H4 (cell line): ENCODE measurements at places on chromosomes 12 and 14.

- no peak for DNase-seq
Measured at GRCh38 chr14:51786227-51786626, 74.2 kb upstream of the GNG2 start.

- DNase-seq = peak; percentile 43
Measured at GRCh38 chr14:65949711-65950516, 536.3 kb upstream of the CCDC196 start.

GRCh38 chr14:84770030-84770429, 759.9 kb upstream of the FLRT2 start:
- no peak for DNase-seq

DNA sequence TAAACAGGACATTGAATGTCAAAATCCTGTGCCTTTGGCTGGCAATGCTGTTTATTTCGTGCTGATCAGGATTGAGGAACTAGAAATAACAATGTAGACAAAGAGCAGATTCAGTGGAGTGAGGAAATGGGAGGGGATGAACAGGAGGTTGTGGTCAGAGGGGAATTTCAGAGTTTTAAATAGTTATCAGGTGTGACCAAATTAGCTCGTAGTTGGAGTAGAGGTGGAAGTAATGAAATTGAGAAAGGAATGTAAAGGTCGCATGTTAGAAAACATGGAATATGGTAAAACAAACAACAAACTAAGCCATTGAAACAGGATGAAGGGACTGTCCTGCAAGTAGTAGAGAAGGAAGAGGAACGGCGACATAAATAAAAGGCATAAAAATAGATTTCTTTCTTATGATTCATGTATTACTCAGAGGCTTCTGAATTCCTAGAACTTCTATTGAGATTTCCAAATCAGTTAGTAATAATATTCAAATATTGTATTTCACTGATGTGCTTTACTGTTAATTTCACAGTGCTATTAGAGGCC, 9.5 kb upstream of the SAV1 start:
- DNase-seq = peak; percentile 17

DNA sequence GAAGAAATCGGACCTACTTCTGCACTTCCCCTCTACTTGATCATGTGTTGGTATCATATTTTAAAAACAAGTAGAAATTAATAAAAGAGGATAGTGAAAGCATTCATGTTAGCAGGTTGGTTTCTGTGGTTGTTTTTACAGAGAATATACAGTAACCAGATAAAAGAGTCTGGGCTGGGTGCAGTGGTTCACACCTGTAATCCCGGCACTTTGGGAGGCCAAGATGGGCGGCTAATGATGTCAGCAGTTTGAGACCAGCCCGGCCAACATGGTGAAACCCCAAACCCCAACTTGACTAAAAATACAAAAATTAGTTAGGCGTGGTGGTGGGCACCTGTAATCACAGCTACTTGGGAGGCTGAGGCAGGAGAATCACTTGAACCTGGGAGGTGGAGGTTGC, 55.9 kb downstream of the LRP6 start:
- DNase-seq = no peak

DNA sequence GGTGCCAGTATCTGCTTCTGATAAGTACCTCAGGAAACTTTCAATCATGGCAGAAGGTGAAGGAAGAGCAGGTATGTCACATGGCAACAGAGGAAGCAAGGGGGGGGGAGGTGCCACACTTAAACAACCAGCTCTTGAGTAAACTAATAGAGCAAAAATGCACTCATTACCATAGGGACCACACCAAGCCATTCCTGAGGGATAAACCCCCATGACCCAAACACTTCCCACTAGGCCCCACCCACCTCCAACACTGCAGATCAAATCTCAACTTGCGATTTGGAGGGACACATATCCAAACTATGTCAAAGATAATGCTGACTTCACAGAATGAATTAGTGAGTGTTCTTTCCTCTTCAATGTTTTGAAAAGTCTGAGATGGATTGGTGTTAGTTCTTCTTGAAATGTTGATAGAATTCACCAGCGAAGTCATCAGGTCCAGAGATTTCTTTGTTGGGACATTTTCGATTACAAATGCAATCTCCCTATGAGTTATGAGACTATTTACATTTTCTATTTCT, 16.6 kb downstream of the TFCP2 start:
- DNase-seq = no peak

DNA sequence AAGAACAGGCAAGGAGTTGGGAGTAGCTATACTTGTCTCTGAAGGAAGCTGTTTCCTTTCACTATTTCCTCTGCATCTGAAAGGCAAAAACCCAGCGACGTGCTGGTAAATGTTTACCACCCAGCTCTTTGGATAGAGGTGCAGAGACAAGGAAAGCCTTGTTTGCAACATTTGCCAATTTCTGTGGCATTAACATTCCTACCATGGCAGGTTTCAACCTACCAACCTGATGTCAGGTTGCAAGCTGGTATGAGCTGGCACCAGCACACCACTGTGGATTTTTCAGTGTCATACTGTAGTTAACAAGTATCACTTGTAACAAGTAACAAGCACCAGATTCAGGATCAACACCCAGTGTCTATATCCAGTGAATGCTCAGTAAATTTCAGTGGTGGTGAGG, 294.8 kb upstream of the TMPO start:
- DNase-seq = no peak

GRCh38 chr12:56034586-56035332, 7.0 kb upstream of the RPS26 start:
- no peak for DNase-seq

GRCh38 chr14:79576424-79576823, 634.9 kb downstream of the DIO2 start:
- DNase-seq = no peak

GRCh38 chr12:103928682-103929045, 1.5 kb upstream of the HSP90B1 start:
- DNase-seq = no peak

DNA sequence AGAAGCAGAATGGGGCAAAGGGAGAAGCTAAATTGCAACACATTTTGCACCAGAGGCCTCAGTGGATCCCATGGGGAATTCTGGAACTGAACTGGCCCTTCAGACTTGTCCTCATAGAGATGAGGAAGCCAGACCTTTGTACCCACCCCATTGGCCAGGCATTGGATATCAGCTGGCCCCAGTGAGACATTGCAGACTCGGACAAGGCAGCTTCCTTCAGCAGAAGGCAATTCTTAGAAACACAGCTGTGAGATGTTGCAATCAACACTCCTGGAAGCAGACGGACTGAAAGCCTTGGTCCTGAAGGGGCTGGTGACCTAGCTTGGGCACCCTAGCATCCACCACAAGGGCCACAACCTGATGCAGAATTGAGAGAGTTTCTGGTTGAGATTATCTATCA, 218.1 kb downstream of the MSRB3 start:
- no peak for DNase-seq

GRCh38 chr12:120327593-120327992, at the start of gene PLA2G1B:
Gene PLA2G1B (minus strand): TSS chr12:120327779. CDS start chr12:120327753, 26 bp downstream.
- no peak for DNase-seq

GRCh38 chr12:29110506-29111442, 38.3 kb upstream of the FAR2 start:
- DNase-seq = no peak

GRCh38 chr14:79204591-79204990, 1006.7 kb downstream of the DIO2 start:
- no peak for DNase-seq

DNA sequence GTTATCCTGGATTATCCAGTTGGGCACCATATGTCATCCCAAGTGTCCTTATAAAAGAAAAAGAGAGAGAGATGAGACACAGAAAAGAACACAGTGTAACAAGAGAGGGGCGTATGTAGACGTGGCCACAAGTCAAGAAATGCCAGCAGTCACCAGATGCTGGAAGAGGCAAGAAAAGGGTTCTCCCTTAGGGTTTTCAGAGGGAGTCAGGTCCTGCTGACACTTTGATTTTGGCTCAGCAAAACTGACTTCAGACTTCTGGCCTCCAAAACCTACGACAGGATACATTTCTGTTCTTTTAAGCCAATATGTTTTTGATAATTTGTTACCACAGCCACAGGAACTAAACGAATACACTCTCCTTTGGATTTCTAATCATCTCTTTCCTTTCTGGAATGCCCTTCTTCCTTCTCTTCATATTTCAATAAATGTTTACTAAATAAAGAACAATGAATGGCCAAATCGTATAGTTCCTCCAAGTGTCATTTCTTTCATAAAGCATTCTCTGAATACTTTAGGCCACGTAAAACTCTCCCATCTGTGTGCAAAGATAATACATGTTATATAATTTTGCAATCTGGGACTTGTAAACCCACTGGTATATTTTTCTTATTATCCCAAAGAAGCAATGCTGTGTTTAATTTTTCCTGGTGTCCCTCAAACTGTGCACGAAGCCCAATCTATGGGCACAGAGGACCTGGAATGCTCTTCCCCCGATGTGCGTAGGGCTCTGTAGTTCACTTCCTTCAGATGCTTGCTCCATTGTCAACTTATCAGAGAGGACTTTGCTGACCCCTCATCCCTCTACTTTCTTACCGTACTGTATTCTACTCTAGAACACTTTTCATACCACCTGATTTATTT, 303.6 kb downstream of the CEP128 start:
- DNase-seq = no peak

GRCh38 chr14:92039063-92039718, 668 bp downstream of the TRIP11 start:
- DNase-seq = peak; percentile 67

DNA sequence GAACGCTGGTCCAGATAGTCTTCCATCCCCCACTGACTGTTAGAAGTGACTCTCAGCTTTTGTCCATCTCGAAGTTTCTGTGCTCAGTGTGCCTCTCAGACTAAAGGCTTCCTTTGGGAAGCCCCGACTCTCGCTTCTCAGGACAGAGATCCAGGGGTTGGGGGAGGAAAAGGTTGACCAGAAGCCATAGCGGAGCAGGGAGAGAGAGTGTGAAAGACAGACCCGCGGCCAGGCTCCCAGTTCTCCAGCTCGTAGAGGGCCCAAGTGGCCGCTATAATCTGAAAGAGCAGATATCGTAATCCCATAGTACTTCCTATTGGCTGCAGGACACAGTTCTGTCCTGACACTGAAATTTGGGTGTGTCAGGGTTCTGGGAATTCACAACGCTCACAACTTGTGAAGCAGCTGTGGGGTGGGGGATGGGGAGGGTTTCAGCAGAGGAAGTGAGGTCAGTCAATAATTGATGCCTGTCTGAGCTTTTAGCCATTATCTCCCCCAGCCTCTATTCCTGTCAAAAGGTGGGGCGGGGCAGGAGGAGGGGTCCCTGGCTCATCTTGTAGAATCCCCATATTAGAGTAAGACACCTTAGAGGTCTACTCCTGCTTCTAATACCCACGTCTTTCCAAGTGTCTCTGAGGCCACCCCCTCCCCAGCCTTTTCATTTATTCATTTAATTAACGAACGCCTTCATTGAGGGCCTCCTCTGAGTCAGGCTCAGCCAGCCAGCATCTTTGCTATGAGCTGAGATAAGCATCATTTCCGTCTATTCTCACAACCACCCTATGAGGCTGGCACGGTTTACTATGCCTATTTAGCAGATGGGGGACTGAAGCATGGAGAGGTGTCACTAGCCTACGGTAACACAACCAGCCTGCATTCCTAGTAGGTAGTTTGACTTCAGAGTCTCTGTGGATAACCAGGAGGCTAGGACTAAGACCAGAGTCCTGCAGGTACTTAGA, 1.6 kb upstream of the ACVRL1 start:
- DNase-seq = no peak
